ENCODE measurements at places on chromosomes 4 and X.

GRCh38 chrX:148582353-148582752, 81.9 kb downstream of the AFF2 start:
- peak; percentile 59 for DNase-seq

DNA sequence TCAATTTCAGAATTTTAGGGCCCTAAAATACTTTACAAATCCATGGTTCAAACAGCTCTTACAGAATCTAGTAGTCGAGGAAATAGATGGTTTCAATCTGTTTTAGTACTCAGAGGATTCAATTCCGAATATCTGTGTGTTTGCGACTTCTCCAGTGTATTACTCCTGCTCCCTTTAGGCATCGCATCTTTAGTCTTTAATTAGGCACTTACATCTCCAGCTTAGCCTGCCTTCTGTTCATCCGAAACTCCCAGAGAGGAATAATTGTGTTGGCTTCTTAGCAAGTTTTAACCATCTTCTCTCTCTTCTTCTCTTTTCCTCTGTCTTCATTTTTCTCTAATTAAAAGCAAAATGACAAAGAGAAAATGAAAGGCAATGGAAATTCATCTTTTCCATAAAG, 1901.3 kb upstream of the TENM3 start:
- no peak for DNase-seq

DNA sequence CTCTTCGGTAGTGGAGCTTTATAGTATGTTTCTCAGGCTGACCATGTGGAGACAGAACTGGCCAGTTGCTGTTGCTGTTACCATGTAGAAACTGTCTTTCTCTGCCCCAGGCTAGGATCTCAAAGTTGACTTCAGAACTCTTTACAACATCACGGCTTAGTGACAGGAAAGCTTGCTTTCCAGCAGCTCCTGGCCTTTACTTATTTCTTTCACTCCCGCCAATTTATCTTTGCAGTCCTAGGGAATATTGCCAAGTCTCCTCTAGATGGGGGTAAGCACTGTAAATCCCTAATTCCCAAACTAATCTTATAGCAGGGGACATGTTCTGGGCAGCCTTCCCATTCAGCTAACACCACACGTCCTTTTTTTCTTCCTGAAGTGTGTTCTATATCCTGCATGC, 631.6 kb downstream of the SPRY1 start:
- no peak for DNase-seq

DNA sequence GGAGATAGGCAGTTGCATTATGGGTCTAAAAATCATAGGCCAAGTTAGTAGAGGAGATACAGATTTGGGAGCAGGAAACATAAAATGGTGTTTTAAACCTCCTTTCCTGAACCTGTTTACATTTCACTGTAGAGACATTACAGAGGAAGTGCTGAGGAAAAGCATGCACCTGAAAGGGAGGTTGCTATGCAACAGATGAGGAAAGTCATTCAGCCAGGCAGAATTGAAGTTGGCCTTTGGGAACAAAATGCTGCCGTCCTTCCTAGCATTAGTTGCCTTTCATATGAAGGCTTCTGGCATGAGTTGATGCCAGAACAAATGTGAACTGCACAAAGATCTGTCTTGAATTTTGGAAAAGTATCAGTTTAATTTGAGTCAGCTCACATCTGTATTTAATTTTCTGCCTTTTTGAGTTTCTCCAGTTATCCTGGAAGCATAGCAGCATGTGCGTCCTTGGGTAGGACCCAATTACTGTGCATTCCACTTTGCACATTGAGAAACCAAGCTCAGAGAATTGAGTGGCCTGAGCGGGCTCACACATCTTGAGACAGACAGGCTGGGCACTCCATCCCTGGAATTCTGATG, 38.2 kb downstream of the MAGED1 start:
- peak; percentile 4 for DNase-seq

DNA sequence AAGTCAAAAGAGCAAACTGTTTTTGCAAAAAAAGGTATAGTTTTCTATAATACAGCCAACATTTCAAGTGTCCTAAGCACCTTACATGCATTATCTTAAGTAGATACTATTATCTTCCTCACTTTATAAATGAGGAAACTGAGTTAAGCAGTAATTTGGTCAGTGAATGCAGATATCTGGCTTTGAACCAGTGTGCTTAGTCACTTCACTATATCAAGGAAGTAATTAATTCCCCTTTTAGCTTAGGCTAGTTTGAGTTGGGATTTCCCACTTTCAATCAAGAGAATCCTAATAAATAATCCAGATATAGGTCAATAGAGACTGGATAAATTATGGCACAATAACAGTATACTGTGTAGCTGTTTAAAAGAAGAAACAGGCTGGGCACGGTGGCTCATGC, 14.8 kb downstream of the SPINK2 start:
- DNase-seq: no peak

- peak; percentile 80 for DNase-seq
Measured at GRCh38 chrX:53048169-53049126, at the start of gene GPR173. Gene GPR173, plus strand, starts transcription at chrX:53048789. Its CDS starts 27,833 bp downstream, at chrX:53076622.

DNA sequence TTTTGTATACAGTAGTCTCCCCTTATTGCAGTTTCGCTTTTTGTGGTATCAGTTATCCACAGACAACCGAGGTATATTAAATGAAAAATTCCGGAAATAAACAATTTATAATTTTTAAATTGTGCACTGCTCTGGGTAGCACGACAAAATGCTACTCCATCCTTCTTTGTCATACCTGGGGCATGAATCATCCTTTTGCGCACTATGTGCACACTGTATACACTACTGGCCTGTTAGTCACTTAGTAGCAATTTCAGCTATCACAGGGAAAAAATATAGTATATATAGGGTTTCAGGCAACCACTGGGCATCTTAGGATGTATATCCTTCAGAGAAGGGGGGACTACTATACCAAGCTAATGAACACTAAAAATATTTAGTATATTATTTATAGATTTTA, 198.8 kb upstream of the FAT4 start:
- peak; percentile 46 for DNase-seq

DNA sequence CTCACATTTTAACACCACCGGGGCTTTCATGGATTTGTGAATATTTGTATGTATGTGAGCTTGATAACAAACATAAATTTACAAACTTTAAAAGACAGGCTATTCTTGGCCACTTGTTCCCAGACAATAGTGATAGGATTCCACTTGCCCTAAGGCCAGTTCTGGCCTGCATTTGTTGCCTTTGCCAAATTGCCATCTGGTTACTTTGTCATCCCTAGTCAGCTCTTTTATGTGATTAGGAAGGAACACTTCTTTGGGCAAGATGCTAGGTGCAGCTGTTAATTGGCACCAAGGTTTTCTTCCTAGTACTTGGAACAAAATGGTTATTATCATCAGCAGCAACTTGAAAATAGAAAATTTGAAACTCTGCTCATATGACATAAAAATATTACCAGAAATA, 63.3 kb downstream of the CCSER1 start:
- DNase-seq: no peak

Data from fibroblast of skin of scalp (primary cell).